CD4-positive, alpha-beta T cell treated with Interleukin-21 for 1 hour (primary cell): ENCODE measurements at places on chromosomes 16 and 17.

DNA sequence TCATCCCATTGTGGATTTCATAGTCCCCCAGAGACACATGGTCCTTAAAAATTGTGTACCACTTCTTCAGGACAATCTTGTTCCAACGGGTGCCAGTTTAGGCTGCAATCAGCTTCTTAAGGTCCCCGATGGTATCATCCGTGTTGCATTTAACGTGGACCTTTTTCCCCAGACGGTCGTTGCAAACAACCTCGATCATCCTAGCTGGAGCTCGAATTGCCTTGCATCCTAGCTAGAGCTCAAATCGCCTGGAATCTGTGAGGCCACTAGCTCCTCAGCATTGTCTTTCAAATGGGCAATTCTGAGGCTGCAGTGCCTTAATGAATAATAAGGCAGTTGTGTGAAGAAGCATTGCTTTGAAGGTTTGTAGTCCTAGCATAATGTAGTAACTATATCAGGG, 37.7 kb upstream of the RHBDL3 start:
- no peak for DNase-seq

DNA sequence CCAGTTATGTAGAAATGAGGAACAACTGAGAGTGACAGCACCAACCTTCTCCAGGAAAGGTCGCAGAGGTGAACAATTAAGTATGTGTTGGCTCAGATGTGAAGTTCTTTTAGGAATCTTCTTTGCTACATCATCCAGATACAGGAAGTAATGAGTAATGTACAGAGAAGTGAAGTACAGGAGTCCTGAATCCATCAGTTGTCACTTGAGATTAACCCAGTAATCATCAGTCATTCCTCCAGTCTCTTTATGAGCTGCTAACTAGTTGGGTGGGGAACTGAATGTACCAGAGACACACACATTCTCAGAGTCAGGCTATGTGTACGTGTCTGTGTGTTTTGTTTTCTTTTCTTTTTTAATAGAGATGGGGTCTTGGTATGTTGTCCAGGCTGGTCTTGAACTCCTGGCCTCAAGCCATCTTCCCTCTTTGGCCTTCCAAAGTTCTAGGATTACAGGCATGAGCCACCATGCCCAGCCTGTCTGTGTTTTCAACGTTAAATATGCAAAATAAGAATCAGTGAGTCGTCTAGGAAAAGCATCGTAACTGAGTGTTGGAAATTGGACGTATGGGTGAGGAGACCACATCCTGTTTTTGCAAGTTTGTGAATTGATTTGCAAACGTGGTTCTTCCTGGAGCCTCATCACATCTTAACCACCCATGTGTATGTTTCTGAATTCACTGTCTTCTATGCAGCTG, 19.9 kb downstream of the ZNF200 start:
- DNase-seq: peak; percentile 68

DNA sequence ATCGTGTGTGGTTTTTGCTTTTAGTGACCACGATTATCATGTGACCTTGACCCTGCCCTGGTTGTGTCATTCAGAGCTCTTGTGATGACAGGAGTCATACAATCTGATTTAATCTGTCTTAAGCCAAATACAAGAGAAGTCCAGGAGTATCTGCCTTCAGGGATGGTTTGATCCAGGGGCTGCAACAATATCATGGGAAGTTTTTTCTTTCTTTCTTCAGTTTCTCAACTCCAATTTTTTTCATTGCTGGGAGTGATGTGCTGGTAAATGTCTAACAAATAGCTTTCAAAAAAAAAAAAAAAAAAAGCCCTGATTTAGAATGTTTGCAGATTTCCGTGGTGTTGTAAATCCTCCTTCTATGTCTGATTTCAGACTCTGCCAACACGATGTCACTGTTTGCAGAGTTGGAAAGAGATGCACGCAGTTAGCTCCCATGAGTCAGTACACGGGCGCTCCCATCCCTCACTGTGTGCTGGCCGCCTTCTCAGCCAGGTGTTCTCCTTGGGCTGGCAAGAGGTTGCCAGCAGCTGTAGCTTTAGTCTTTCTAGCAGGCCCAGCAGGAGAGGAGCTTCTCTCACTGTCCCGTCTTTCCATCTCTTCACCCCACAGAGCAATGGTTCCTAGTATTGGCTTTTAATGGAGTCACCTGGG, 229.7 kb downstream of the SNX29 start:
- DNase-seq: no peak

- DNase-seq: no peak
Observed at GRCh38 chr16:12439399-12440227, 364.1 kb downstream of the CPPED1 start.

- no peak for DNase-seq
Observed at GRCh38 chr17:21213638-21214014, 335 bp downstream of the TMEM11 start.

DNA sequence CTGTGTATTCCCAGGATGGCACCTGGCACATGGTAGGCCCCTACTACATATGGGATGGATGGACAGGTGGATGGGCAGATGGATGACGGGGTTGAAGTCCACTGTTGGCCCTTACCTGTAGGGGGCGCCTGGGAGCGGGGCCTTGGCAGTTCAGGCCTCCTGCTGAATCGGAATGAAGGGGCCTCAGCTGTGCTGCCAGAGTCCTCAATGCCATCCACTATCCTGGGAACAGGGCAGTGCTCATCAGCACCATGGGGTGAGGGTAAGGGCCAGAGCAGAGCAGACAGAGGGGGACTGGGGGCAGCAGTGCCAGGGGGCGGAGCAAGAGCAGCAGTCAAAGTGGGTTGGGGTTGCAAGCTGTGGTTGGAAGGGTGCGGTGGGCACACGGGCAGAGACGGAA, 8.3 kb upstream of the RAB5C start:
- DNase-seq: peak; percentile 28

- no peak for DNase-seq
Observed at GRCh38 chr16:54875443-54875842, 55.2 kb upstream of the IRX5 start.

GRCh38 chr17:50920041-50920410, 53.9 kb upstream of the TOB1 start:
- no peak for DNase-seq

- DNase-seq: no peak
Observed at GRCh38 chr17:9298776-9299295, 276.8 kb downstream of the STX8 start.

DNA sequence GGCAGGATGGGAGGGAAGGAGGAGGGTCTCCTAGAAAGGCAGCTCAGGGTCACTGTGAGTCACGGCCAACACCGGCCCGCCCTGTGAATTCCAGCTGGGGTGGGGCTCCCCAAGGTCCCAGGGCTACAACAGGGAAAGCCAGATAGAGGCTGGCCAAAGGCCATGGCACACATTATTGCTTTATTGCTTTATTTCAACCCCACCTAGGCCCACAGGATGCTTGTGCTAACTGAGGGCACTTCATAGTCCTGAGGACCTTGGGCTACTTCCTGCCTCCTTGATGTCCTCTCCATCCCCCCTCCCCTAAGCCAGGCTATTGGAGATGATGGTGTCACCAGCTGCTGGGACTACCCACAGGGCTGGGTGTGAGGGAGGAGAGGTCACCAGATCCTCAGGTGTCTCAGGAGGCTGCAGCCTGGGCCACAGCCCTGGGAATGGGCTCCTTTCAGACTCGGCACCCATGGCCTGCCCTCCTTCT, 26.1 kb downstream of the LRRC75A start:
- DNase-seq: no peak

- DNase-seq: no peak
Observed at GRCh38 chr17:36650096-36650775, 48.9 kb downstream of the MRM1 start.

- DNase-seq: no peak
Observed at GRCh38 chr17:78676412-78677302, 99.5 kb upstream of the DNAH17 start.

GRCh38 chr16:4075534-4075933, 40.7 kb downstream of the ADCY9 start:
- no peak for DNase-seq

DNA sequence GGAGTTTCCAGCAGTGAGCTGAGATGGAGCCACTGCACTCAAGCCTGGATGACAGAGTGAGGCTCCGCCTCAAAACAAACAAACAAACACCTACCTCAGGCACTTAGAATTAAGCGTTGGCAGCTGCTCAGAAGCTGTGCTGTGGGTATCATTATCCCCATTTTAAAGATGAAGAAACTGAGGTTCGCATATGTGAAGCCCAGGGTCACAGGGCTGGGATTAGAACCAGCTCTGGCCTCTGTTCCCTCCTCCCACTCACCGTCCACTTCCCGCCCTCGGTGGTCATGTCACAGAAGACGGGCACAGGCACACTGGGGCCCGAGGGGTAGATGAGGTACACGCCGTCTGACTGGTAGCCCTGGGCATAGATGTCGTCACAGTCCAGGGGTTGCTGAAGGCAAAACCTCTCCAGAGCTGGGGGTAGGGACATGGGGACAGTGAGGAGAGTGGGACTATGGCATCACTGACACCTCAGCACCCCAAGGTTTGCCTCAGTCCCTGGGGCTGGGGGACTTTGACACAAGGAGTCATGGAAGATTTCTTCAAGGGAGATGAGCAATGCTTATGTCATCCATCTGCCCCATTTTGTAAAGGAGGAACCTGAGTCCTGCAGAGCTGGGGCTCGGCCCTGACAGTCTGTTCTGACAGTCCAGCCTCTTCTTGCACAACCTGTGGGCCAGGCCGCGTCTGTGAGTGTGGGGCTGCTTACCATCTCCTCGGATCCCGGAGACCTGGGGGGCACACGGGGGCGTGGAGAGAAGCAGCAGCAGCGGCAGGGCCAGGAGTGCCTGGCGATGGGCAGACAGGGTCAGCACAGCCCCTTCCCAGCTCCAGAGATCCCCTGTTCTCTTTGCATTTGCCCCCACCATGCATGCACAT, 700 bp downstream of the MFAP4 start:
- no peak for DNase-seq

GRCh38 chr17:867896-868489, 85.8 kb downstream of the MRM3 start:
- no peak for DNase-seq

DNA sequence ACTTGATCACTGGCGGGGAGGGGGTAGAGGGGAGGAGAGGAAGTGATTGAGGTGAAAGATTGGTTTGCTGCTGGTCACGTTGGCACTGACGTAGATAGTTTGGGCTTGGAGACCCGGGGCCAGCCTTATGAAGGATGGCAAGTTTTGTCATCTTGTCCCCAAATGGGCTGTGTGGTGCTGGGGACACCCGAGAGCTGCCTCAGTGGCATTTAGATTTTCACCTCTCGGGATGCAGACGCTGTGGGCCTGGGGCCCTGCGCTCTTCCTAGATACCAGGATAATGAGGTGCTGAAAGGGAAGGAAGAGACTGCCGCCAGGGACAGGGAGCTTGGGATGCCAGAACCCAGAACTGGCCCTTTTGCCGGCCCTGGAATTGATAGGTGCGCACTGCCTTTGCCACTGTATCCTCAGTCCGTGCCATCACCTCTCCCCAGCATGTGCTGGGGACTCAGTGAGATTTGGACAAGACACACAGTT, 1.4 kb upstream of the SOCS3 start:
- no peak for DNase-seq

DNA sequence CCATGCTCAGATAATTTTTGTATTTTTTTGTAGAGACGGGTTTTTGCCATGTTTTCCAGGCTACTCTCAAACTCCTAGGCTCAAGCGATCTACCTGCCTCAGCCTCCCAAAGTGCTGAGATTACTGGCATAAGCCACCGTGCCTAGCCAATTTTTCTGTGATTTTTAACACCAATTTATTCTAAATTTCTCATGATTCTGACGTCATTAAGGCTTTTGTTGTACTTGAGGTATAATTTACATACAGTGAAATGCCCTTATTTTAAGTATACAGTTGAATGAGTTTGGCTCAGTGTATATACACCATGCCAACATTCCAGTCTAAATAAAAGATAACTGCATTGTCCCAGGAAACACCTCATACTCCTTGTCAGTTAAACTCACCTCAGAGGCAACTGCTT, 77.4 kb downstream of the TMEM132E start:
- DNase-seq: no peak
